ENCODE measurements at places on chromosomes 7 and 10. TPM values are rescaled to one million over a fixed set of nuclear protein-coding genes. Genes with fewer than 3 reads are reported as not detected.

The DYNC1I1 gene
- polyA plus RNA-seq = not detected

- no peak for DNase-seq
- no peak overlapping the region for H3K4me3 ChIP-seq
- no peaks in the 10 kb centered on the region for H3K4me1 ChIP-seq
- no peaks in the 10 kb centered on the region for H3K27me3 ChIP-seq
Measured at GRCh38 chr10:133068111-133069032, 19.4 kb upstream of the ADGRA1 start.

DNA sequence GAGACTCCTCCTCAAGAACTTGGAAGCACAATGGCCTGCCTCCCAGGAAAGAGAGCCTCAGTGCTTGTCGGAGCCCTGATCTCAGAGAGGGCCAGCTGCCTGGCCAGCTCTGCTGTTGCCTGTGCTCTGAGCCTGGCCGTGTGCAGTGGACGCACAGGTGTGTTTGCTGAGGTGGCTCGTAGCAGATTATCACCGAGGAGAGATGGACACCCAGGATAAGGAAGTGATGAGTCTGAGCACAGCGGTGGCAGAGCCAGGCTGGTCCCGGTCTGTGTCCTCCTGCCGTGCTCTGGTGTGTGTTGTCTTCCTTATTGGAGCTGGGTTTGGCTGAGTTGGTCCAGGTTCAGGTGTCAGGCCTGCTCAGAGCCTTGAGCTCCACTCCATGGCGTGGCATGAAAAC is 208.5 kb downstream of the EBF3 start:
- peaks cover 20% of the 10 kb centered on the region for H3K4me1 ChIP-seq
- peaks cover 10% of the 10 kb centered on the region for H3K36me3 ChIP-seq
- no peak for DNase-seq
- no peak overlapping the region for H3K27ac ChIP-seq

DNA sequence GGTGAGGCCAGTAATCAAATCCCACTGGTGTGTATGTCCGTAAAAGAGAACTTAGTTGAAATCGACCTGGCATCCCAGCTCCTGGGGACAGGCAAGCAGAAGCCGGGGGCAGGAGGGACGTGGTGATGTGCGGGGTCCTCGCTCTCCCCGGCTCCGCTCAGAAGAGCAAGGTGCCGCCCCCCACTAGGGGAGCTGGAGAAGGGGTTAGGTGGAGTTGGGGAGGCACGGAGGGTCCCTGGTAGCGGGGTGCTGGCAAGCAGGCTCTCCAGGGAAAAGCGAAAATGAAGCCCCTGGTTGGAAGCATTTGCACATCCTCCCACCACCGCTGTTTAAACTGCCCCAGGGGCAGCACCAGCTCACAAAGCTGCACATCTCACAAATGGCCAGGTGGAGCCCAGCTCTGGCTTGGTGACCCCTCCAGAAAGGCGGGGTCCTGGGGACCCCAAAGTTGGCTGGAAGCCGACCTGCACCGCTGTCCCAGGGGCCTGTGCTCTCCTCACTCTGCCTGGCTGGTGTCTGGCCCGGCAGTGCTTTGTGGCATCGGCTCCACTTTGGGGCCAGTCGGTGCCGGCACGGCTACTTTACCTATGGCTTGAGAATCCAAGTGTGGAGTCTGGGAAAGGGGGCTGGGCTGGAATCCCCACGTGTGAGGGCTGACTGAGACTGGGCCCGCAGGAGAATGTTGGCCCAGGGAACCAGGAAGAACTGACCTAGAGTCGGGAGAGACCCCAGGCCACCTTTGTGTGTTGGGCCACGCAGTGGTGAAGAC is 2.9 kb upstream of the CFAP46 start:
- DNase-seq = no peak
- no peak overlapping the region for H3K4me3 ChIP-seq
- H3K27me3 ChIP-seq = peaks cover 4% of the 10 kb centered on the region
- H3K27ac ChIP-seq = no peak overlapping the region
- H3K36me3 ChIP-seq = peaks cover 3% of the 10 kb centered on the region

Data from immature natural killer cell (primary cell).